ENCODE measurements at places on chromosomes 3 and 15. TPM values are rescaled to one million over a fixed set of nuclear protein-coding genes. Genes with fewer than 3 reads are reported as not detected.

GOLGA6A gene
- total RNA-seq: 1.0 TPM

BAHD1 gene
- 4.6 TPM for total RNA-seq

SNTN gene
- not detected for total RNA-seq

TNIK gene
- 16.6 TPM for total RNA-seq

ACP3 gene
- not detected for total RNA-seq

CCR2 gene
- total RNA-seq: not detected

HDC gene
- not detected for total RNA-seq

APH1B gene
- 5.1 TPM for total RNA-seq
